Astrocyte (in vitro differentiated cells and primary cell): ENCODE measurements at places on chromosomes 16 and 17. TPM values are rescaled to one million over a fixed set of nuclear protein-coding genes. Genes with fewer than 3 reads are reported as not detected.

DNA sequence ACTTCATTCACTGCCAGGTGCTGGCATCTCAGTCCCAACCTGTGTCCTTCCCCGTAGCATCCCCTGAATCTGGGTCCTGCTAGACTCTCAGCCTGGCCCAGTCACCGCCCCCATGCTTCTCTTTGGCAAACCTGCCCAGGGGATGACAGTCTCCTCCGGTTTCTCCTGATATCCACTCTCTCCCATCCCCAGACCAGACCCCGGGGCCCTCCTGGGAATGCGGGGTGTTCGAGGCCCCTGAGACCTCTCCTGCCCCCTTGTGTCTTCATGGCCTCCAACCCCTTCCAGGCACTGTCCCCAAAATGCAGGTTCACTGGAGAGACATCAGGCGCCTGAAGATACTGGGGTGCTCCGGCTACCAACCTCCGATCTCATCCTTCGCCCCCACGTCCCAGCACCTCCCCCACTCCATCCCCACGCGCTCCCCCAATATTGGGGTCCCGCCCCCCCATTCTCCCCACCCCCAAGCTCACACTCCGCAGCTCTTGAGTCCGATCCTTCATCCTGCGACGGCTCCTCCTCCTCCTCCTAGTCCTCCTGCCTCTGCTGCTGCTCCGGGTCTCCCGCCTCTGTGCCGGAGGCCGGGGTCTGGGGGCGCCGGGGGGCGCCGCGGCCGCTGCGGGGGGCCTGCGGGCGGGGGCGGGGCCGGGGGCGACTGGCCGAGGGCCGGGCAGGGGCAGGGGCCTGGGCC, 399 bp downstream of the STX1B start:
- no peak for DNase-seq

GRCh38 chr16:3038256-3038655, 1.5 kb upstream of the BICDL2 start:
- DNase-seq: no peak

- DNase-seq: no peak
Observed at GRCh38 chr17:4800462-4801196, 1.5 kb downstream of the C17orf114 start.

DNA sequence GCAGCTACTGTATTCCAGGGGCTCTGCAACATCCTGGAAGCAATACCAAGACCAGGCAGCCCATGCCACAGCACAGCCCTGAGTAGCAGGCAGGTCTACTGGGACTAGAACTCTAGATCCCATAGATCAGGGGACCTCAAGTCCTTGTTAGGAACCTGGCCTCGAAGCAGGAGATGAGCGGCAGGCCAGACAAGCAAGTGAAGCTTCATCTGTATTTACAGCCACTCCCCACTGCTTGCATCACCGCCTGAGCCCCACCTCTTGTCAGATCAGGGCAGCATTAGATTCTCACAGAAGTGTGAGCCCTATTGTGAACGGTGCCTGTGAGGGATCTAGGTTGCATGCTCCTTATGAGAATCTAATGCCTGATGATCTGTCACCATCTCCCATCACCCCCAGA, 295.7 kb upstream of the TNRC6C start:
- DNase-seq: no peak

- DNase-seq: no peak
Observed at GRCh38 chr17:19714542-19715411, 1.6 kb downstream of the SLC47A2 start.

DNA sequence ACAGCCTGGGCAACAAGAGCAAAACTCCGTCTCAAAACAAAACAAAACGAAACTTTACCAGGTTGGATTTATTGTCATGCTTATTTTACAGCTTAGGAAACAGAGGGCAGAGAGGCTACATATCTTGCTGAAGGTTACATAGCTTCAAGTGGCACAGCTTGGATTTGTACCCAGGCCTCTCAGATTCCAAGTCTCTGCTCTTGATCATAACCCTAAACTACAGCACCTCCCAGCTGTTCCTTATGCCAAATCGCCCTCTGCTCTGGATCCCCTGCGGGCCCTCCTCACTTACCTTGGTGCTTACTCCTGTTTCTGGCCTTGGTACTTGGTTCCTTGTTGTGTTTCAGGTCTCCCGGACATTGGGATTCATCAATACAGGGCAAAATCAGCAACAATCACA, 11.7 kb upstream of the CUEDC1 start:
- no peak for DNase-seq

DNA sequence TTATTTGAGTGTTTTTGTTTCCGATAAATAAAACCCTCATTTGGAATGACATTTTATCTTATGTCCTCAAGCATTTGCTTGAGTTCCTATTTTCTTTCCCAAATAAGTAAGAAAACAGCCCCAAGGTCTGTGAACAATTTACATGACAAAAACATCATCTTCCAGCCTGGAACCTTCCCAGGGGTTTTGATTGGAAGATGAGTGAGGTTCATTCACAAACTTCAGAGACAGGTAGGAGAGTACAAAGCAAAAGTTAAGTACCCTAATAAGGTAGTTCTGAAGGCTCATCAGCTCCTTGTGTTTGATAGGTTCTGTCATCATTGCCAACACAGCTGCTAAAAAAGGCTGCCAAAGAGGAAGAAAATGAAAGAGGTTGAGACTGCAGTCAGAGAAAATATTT, 772.8 kb downstream of the CDH8 start:
- DNase-seq: no peak

DNA sequence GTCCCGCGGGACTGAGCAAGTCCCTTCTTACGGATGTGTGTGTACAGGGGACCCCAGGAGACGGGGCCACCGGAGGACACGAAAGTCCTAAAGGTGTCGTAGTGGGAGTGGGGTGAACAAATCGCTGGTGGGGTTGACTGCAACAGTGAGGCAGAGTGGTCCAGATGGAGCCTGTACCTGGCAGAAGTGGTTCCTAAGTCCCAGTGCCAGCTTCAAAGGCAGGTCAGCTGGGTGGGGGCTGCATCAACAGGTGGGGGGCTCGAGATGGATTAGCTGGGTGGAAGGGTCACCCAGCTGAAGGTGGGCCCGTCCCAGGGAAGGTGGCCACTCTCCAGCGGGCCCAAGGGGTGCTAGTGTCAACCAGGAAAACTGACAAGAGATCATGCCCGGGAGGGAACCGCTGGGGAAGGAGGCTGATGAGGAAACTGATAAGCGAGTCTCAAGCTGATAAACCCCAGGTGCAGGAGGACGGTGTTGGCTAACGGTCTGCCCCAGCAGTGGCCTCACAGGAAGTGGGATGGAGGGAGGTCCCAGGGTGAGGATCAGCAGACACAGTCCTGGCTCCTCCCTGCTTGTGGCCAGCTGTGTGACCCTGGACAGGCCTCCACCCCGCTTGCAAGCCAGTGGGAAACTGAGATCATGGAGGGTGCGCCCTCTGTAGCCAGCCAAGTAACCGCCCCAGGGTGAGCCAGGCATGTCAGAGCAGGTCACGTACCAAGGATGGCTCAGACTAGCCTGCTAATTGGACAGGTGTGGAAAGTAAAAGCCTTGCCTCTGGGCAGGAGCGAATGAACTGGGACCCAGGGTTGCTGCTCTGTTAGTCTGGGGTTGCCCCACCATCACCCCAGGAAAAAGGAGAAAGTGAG, 1.0 kb downstream of the ORAI3 start:
- peak; percentile 56 for DNase-seq

GRCh38 chr16:77387815-77388209, 47.0 kb downstream of the ADAMTS18 start:
- DNase-seq: no peak

DNA sequence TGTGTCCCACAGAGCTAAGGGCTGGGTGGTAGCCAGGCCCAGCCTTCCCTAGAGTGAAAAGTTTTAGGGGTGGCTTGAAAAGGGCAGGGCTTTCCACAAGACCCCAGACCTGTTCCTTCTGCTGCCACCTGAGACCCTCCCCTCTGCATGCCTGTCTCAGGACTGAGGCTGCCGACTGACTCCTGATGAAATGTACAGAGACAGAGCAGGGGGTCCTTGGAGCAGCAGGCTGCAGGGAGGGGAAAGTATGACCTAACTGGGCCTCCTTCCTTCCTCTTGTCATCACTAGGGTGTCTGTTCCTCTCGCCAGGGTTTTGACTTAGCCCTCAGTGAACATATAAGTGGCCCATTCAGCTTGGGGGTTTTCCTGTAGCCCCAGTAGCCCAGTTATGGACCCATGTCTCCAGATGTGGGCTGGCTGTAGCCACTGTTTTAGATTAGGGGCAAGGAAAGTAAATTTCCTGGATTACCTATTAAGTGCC, 14.9 kb upstream of the NFATC3 start:
- no peak for DNase-seq

- DNase-seq: no peak
Observed at GRCh38 chr16:73996624-73997339, 299.8 kb upstream of the PSMD7 start.

DNA sequence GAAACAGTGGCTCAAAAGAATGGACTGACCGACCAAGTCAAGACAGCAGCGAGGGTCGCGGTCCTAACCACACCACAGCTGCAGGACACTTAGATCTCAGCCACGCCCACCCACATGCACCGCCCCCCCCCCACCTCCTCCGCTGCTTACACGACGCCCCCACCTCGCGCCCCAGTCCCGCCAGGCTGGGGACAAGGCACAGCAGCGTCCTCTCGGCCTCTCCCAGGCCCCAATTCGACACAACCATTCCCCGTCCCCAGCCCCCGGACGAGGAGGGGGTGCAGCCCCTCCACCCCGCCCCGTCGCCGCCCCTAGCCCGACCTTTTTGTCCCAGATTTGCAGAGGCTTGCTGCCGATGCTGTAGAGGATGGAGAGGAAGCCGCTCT, 477 bp downstream of the CFAP20 start:
- DNase-seq: no peak

DNA sequence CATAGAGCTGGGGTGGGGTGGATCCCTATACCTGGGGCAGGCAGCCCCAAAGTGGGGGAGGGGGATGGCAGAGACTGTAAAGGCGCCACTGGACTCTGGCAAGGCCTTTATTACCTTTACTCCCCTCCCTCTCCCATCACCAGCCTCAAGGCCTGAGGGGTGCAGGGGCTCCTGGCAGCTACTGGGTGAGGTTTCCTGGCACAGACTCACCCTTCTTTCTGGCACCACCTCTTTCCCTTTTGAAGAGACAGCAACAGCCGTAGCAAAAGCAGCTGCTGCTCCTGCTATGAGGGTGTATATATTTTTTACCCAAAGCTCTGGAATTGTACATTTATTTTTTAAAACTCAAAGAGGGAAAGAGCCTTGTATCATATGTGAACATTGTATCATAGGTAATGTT, 17.6 kb downstream of the RAPGEFL1 start:
- no peak for DNase-seq

DNA sequence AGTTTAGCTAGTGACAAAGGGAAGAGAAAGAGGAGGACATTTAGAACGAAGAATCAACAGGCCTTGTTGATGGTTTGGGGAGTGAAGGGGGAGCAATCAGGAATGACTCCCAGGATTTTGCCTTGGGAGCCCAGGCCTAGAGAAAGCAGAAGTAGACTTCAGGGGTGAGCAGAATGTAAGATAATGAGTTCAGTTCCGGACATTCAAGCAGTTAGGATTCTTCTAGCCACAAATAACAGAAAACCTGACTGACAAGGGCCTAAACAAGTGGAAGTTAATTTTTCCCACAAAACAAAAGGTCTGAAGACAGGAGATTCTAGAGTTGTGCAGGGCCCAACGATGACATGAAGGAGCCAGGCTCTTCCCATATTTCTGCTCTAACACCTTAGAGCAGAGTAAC, 45.9 kb downstream of the SKAP1 start:
- DNase-seq: no peak

DNA sequence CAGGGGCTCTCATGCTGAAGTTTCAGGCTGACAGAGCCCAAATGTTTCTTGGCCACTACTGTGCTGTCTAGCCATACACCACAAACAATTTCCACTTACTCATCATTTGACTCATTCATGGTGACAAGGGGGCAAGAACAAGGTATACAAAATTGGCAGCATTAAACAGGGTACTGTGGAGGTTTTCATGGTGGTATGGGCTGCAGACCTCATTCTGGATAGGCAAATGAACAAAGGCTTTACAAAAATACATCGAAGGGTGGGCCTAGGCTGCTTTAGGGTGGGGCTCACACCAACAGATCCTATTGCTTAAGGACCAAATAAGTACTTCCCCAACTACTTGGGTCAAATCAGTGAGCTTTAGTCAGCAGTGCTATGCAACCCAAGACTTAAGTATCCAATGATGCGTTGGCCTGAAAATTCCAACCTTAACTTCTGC, 53.0 kb downstream of the N4BP1 start:
- peak; percentile 81 for DNase-seq

- DNase-seq: no peak
Observed at GRCh38 chr17:79039171-79039570, 15.2 kb downstream of the C1QTNF1 start.

DNA sequence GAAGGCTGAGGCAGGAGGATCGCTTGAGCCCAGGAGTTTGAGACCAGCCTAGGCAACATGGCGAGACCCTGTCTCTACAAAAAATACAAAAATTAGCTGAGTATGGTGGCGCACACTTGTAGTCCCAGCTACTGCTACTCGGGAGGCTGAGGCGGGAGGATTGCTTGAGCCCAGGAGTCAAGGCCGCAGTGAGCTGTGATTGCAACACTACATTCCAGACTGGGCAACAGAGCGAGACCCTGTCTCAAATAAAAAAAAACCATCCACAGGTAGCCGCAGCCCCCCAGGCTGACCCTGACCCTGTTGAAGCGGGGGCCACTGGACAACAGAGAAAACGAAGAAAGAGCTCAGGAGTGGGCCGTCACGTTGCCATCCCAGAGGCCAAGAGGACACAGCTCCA, 4.0 kb downstream of the SLC43A2 start:
- DNase-seq: no peak

DNA sequence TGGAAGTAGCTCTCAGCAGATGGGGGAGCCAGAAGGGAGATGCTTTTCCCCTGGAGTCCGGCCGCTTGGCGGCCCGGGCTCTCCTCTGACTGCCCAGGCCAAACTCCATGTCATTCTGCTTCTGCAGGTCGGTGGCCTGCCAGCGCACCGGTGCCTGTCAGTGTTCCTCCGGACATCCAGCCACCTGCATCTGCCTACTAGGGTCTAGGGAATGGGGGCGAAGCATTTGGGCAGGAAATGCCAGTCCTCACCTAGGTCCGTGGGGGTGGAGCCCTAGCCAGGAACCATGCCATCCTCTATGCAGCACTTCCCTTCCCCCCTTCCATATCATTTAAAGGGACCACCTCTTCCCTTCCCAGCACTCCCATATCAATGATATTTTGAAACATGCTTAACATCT, 34.2 kb downstream of the GJC1 start:
- DNase-seq: no peak

GRCh38 chr17:40525294-40525693, 23.9 kb upstream of the TNS4 start:
- no peak for DNase-seq

- no peak for DNase-seq
Observed at GRCh38 chr17:50102164-50102991, 7.2 kb downstream of the PDK2 start.

Gene FOXN1
- not detected in 2 replicates for total RNA-seq

Gene TMEM88
- total RNA-seq: 25.3 and 33.7 TPM in 2 replicates

Gene FTO
- 73.1 and 80.1 TPM in 2 replicates for total RNA-seq

Gene SPATA22
- not detected in 2 replicates for total RNA-seq

Gene CDIPT
- 88.1 and 92.0 TPM in 2 replicates for total RNA-seq

Gene GCGR
- total RNA-seq: not detected in 2 replicates

Gene RASL10B
- total RNA-seq: 19.1 and 21.7 TPM in 2 replicates

Gene ARHGDIG
- total RNA-seq: 3.3 and 5.0 TPM in 2 replicates

Gene TEPSIN
- total RNA-seq: 26.4 and 28.7 TPM in 2 replicates
